Fibroblast of lung (primary cell): ENCODE measurements at places on chromosomes 2 and 18.

DNA sequence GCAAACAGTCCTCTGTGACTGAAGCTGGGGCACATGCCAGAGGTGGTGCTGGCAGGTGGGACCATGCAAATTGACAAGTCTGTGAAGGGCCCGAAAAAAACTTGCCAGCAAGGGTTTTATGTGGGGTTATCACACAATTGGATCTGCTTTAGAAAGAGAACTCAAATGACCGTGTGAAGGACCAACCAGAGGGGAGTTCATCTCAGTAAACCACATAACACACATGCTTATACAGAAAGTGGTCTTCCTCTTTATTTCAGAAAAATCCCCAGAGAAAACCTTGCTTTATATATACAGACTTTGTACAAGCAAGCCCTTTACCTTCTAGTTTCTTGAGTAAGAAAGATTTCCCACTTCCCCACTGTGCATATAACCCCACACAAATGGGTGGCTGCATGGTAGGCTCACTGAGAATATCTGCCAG, 46.7 kb downstream of the KIDINS220 start:
- H3K4me1 ChIP-seq: no peaks in the 10 kb centered on the region
- no peak overlapping the region for H3K27ac ChIP-seq
- H3K36me3 ChIP-seq: peaks cover 7% of the 10 kb centered on the region
- DNase-seq: no peak

DNA sequence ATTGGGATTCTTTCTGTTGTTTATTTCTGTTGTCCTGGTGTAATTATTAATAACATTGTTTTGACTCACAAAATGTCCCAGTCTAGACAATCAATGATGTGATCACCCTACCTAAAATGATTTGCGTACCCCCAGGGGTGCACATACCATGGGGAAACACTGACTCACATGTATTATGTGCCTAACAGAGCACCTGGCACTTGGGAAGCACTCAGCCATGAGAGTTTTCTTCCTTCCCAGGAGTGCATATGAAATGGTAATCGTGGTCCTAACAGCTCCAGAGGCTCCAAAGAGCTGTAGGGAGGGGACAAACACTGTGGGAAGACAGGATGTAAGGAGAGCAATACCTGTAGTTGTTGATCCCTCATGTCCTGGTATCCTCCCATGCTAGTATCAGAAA, 187.8 kb upstream of the ERBB4 start:
- H3K27ac ChIP-seq: no peak overlapping the region
- H3K4me1 ChIP-seq: no peaks in the 10 kb centered on the region
- no peaks in the 10 kb centered on the region for H3K27me3 ChIP-seq
- H3K36me3 ChIP-seq: no peaks in the 10 kb centered on the region

GRCh38 chr2:172100080-172100934, 2.4 kb downstream of the DLX2 start:
- H3K4me1 ChIP-seq: peaks cover 18% of the 10 kb centered on the region
- no peak overlapping the region for H3K4me3 ChIP-seq
- no peaks in the 10 kb centered on the region for H3K36me3 ChIP-seq
- H3K27me3 ChIP-seq: peaks cover 4% of the 10 kb centered on the region
- no peak overlapping the region for H3K27ac ChIP-seq

GRCh38 chr18:55523001-55523400, 65.0 kb downstream of the TCF4 start:
- H3K36me3 ChIP-seq: no peaks in the 10 kb centered on the region
- H3K27me3 ChIP-seq: no peaks in the 10 kb centered on the region
- H3K27ac ChIP-seq: no peak overlapping the region
- no peak overlapping the region for H3K4me3 ChIP-seq
- no peaks in the 10 kb centered on the region for H3K4me1 ChIP-seq
- peak; percentile 46 for DNase-seq

- H3K4me3 ChIP-seq: peak overlapping the region; percentile 19
- peak; percentile 100 for DNase-seq
- H3K4me1 ChIP-seq: peaks cover 12% of the 10 kb centered on the region
Observed at GRCh38 chr2:157173740-157174184, 83.7 kb upstream of the GALNT5 start.

DNA sequence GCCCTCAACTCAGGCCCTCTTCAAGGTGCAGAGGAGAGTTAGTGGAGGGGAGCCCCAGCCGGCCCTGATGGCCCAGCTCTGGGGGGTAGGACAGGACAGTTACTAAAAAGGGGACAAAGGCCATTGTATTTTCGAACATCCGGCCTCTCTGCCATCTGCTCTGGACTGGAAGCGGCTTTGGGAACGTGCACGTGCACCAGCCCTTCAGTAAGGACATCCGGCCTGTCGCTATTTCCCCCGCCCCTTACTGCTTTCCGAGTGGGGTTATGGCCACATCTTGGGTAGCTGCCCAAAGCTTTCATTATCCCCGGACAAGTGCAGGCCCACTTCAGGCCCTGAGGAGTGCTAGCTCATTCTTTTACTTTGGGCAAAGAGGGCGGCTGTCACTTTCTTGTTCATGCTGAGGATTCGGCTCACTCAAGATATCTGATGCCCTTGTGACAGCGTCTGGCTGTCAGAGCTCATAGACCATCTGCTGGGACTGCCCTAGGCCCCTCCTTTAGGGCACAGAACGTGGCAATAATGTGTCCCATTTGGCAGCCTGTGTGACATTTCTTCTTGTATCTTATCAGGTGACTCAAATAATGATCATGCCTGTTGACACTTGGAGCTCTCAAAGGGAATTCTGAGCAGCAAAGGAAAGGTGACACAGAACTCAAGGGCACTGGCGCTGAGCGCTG, 17.5 kb downstream of the SLC4A3 start:
- peaks cover 9% of the 10 kb centered on the region for H3K4me1 ChIP-seq
- no peak overlapping the region for H3K27ac ChIP-seq
- no peaks in the 10 kb centered on the region for H3K36me3 ChIP-seq
- H3K4me3 ChIP-seq: no peak overlapping the region
